ENCODE measurements at places on chromosomes 11 and 22.

DNA sequence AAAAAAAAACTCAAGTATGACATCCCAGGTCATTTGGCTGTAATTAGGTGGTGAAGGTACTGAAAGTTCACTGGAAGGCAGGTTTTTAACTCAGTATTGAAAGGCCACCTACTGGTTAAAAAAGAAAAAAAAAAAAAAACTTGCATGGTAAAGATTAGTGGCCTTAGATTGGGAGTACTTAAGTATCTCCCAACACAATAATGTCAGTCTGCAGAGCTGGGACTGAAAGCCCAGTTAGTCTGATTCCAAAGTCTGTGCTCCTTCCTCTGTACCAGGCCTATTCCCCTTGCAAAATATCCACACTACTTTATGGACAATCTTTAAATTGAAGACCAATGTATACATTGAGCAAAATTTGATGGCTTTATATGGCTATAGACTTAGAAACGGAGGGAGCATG is 85.5 kb downstream of the NOX4 start:
- no peak for DNase-seq

DNA sequence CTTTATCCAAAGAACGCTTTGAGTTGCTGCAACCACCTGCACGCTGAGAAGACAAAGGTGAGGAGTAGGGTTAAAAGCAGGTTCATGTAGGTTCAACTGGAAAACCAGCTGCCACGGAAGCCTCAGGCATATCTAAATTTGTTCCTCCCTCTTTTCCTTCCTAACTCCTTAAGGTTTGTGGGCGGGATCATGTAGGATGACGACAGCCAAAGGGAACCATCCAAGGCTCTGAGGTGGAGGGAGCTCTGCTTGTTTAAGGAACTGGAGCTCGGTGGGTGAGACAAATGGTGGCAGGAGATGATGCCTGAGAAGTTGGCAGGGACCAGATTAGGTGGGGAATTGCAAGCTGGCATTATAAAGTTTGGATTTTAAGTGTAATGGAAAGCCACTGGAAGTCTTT is 60.3 kb downstream of the SPON1 start:
- DNase-seq = no peak

GRCh38 chr11:70077411-70078094 is 564 bp upstream of the ANO1 start:
- no peak for DNase-seq

GRCh38 chr11:65870307-65870658 is 2.3 kb downstream of the EFEMP2 start:
- DNase-seq = no peak

- no peak for DNase-seq
Measured at GRCh38 chr22:23122992-23123803, 18.6 kb downstream of the RSPH14 start.

Data from stimulated activated CD4-positive, alpha-beta T cell treated with anti-CD3 and anti-CD28 coated beads, Interleukin-12 subunit alpha, Interleukin-12 subunit beta, amount 100 ng/mL, for 24 hours (primary cell).